ENCODE measurements at places on chromosomes 12 and 14.

DNA sequence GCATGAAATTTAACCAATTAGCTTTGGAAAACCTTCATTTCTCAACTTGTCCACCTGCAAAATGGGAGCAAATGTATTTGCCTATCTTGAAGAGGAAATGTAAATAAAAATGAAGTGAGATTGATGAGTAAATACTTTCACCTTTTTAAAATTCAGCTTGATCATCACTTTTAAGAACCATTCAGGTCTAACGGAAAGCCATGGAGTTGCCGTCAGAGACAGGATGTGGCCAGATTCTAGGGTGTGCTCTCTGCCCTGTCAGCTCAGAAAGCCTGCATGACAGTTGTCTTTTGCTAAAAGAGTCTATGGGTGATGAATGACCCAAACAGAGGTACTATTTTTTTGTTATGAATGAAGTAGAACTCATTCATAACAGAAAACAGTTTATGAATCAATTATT is 104.3 kb upstream of the SLC35F4 start:
- DNase-seq, result no peak

DNA sequence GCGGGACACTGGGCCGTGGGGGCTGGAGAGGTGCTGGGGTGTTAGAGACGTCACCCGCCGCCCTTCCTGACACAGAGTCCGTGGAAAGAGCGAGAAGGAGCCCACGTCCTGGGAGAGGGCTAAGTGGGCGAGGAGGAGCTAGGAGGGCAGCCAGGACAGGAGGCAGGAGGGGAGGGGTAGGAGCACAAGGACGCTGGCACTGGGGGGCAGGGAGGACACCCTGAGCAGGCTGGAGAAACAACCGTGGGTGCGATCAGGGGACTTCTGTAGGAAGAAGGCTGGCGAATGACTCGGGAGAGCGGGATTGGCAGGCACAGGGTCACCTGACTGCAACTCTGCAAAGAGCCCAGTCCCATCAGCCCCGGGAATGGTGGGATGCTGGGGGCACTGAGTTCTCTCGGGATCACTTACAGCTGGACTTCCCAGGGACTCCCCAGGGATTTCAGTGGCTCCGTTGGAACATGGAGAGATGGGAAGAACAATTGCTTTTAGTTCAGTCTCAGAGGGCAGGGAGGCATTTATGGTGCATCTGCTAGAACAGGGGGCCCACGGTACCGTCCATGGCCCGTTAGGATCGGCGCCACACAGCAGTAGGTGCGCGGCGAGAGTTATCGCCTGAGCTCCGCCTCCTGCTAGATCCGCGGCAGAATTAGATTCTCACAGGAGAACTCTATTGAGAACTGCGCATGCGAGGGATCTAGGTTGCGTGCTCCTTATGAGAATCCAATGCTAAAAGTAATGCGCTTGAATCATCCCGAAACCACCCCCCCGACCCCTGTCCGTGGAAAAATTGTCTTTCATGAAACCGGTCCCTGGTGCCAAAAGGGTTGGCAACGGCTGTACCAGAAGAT is 24.3 kb downstream of the UBR7 start:
- DNase-seq, result no peak

GRCh38 chr12:110766311-110767154 is 23.8 kb upstream of the PPP1CC start:
- no peak for DNase-seq

- no peak for DNase-seq
Observed at GRCh38 chr12:89307474-89308253, 44.6 kb downstream of the DUSP6 start.

DNA sequence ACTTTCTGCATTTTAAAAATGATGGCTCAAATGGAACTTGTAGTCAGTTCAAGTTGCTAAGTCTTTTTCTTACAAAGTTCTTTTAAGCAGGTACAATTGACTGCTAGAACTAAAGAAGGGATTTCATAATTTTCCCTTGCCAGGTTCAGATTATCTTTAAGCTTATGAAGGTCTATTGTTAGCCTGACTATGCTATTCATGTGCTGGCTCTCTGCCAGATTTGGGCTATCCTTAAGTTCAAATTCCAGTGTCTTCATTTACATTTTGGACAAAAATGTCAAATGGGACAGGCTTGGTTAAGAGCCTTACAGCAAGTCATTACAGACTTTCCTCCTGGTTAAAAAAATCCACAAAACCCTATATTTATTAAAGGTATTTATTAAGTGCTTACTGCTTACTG is 42.3 kb downstream of the INSM2 start:
- no peak for DNase-seq

DNA sequence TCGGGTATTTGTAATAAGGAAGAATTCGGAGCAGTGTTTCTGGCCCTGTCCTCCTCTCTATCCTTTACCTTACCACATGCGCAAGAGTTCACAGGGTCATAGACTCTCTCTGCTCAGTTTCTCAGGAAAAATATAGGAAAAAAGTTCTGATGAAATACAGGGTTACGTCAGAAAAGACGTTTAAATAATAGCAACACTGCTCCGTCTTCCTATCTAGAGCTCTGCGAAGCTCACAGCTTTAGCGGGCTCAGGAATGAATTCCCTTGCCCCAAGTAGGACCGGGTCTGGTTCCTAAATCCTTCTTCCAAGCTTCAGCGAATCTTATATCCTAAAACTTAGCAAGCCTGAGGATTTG is 365 bp downstream of the CCDC59 start:
- no peak for DNase-seq

GRCh38 chr12:10155966-10156365 is 16.0 kb downstream of the OLR1 start:
- no peak for DNase-seq

- DNase-seq, result peak; percentile 13
Observed at GRCh38 chr14:66944872-66945271, 244.4 kb upstream of the GARIN2 start.

GRCh38 chr12:103369929-103370328 is 125.8 kb downstream of the C12orf42 start:
- DNase-seq, result no peak

GRCh38 chr12:2475984-2476383 is 318.8 kb upstream of the FKBP4 start:
- no peak for DNase-seq

DNA sequence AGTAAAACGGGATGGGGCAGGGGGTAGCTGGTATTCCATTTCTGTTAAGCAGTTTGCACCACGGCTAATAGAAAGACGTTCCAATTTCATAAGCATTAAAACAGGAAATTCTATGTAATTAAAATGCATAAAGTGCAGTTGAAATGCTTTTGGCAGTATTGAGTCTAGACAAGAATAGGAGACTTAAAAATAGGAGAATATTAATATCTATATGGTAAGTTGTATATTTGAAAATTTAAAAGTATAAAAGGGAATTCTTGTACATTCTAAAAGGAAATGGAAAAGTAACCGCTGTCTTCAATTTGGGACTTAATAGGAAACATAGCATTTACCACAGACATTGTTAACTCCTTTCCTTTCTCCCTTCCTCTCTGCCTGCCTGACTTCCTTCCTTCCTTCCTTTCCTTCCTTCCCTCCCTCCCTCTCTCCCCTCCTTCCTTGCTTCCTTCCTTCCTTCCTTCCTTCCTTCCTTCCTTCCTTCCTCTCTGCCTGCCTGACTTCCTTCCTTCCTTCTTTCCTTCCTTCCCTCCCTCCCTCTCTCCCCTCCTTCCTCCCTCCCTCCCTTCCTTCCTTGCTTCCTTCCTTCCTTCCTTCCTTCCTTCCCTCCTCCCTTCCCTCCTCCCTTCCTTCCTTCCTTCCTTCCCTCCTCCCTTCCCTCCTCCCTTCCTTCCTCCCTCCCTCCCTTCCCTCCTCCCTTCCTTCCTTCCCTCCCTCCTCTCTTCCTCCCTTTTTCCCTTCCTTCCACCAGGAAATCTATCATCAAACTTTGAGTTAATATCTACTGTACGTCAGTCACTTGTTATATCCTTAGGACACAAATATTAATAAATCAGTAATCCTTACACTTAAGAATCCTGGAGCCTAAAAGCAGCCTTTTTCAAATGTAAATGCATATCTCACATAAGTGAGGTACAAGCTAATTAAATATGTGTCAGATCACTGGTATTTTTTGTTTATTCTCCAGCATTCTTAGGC is 1049.3 kb downstream of the GALC start:
- no peak for DNase-seq

GRCh38 chr12:50728417-50728816 is 35.5 kb upstream of the ATF1 start:
- DNase-seq, result no peak

DNA sequence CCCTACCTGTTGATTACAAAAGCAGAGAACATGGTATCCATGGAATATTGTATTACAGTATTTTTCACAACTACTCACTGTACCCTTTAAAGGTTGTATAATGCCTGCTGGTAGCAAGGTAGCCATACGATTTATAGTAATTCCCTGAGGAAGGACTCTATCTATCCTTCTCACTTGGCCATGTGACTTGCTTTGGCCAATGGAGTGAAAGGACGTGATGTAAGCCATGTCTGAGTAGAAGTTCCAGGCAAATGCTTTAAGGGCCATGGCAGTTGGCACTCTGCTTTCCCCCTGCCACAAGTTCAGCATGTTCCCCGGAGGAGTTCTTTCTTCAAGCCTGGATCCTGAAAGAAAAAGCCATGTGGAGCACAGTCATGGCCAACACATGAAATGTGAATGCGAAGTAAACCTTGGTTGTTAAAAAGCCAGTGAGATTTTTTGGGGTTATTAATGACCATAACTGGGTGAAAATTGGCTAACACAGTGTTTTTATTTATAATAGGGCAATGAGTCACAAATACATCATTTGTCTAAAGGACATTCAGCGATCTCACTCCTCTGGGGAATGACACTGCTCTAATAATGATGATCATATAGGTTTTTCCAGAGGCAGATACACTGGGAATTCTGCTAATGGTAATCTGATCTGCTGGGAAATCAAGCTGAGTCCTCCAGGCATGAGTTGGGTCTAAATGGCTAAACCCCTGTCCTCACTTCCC is 67.4 kb upstream of the SLC38A2 start:
- DNase-seq, result no peak

- DNase-seq, result no peak
Observed at GRCh38 chr14:23103581-23103980, 1.2 kb downstream of the CIROP start.

- DNase-seq, result no peak
Observed at GRCh38 chr14:85580536-85581140, 50.7 kb downstream of the FLRT2 start.

DNA sequence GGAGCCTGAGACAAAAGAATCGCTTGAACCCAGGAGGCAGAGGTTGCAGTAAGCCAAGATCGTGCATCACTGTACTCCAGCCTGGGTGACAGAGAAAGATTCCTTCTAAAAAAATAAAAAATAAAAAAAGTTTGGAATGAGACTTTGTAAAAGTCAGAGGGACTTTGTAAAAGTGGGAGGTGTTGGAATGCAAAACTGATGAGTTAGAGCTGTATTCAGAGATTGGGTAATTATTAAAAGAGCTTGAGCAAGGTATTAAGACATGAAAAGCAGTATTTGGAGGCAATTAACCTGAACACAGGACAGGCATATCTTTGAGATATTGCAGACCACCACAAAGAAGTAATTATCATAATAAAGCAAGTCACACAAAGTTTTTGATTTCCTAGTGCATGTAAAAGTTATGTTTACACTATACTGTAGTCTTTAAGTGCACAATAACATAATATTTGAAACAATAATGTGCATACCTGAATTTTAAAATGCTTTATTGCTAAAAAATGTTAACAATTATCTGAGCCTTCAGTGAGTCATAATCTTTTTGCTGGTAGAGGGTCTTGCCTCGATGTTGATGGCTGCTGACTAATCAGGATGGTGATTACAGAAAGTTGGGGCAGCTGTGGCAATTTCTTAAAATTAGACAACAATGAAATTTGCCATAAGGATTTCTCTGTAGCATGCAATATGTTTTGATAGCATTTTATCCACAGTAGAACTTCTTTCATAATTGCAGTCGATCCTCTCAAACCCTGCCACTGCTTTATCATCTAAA is 33.1 kb downstream of the PHLDA1 start:
- no peak for DNase-seq

DNA sequence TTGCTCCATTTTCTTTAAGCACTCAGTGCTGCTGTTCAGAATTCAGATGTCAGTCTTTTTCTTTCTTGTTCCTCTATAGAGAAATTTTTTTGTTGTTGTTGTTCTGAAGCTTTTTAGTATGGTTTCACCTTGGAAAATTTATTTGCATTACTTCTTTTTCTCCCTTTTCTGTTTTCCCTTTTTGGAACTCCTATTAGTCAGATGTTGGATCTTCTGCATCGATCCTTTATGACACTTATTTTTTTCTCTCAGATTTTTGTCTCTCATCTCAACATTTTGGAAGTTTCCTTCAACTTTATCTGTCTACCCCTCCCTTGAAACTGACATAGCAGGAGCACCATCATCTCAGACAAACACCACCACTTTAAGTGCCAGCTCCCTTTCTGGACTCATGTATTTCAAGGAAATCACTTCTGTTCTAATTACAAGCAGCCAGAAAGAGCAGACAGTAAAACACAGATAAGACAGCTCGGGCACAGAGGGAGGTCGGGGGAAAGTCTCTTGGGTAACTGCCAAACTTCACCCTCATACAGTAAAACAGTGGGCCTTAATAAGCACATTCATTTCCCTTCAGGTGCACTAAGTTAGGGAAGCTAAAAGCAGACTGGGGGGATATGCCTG is 222.7 kb upstream of the PLXNC1 start:
- DNase-seq, result no peak

DNA sequence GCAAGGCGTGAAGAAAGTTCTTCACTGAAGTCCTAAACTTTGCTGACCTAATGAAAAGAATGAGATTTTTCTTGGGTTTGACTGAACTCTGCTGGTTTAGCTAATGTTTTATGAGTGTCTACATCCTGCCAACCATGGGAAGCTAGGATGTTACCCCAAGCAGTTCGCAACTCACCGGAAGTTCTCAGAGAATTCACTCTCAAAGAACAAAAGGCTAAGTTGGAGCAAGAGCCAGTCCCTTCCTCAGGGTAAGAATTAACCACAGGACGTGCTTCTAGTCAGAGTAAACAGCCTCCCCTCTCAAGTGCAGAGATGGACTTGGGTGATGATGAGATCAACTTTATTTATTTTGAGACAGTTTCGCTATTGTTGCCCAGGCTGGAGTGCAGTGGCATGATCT is 37.3 kb downstream of the TCHP start:
- no peak for DNase-seq

DNA sequence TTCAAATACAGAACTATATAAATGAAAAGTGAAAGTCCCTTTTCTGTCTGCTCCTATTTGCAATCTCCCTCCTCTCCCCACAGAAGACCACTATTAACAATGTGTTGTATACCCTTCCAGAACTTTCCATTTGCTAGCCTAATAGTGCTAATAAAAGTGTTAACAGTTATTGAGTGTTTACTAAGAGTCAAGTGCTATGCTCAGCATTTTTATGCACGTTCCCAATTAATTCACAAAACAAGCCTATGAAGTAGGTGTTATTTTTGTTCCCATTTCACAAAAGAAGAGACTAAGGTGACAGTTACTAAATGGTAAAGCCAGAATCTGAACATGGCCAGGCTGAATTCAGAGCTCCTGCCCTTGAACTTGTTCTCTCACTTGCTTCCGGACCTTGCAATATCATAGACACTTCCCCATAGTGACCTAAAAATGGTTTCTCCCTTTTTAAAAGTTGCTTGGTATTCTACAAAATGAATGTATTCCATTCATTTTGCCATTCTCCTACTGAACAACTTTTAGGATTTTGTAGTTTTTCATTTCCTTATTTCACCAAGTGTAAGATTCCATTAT is 1.6 kb upstream of the PRKAB1 start:
- no peak for DNase-seq

- DNase-seq, result no peak
Observed at GRCh38 chr12:124479680-124480468, 87.5 kb downstream of the NCOR2 start.
